ENCODE measurements at places on chromosomes 2 and 18.

DNA sequence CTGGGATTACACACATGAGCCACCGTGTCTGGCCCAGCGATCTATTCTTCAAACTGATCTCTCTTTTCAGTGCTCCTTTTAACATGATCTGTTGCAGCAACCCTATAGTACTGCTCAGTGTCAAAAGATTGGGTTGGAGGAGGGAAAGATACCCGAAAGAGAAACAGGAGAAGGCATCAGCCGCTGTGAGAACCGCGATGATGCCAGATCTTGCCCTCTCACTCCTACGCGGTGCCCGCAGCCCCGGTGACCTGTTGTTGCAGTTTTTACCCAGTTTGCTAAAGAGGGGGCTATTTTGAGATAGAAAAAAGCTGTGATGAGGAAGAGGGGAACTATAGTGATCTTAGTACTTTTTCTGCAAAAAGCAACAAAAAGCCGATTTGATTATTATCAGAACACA is 335.5 kb downstream of the KCNS3 start:
- no peak overlapping the region for H3K4me3 ChIP-seq
- no peak for DNase-seq
- no peaks in the 10 kb centered on the region for H3K4me1 ChIP-seq
- no peak overlapping the region for H3K27ac ChIP-seq
- H3K36me3 ChIP-seq, result no peaks in the 10 kb centered on the region

DNA sequence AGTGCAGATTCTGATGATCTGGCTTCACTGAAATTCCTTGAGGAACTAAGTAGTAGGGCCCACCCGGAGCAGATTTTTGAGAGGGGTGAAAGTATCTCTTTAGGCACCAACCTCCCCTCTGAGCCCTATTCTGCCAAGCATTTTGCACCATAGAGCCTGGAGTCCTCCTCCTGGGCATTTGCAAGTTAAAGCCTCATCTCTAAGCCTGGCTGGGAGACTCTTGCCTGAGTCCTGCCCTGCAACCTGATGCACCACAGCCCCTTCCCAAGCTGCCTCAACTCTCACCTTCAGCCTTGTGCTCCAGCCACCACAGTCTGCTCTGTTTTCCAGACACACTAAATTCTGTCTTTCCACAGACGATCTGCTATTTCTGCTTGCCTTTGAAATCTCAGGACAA is 79.6 kb upstream of the PKDCC start:
- H3K36me3 ChIP-seq, result no peaks in the 10 kb centered on the region
- H3K27me3 ChIP-seq, result no peaks in the 10 kb centered on the region
- no peak for DNase-seq

DNA sequence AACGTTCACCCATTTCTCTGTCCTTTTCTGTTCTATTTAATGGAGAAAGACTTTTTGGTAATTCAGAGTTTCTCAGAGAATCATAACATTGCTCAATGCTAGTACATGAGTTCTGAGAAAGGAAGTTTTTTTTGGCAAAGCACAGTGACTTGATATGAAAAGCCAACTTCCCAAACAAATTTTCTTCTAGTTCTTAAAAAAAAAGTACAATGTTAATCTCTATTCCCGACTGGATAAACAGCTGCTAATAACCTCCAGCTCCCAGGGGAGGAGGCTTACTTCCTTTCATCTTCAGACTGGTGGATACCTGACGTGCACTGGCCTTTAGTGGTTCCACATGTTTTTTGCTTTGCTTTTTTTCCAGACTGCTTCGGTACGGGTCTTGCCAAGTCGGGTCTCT is 284.6 kb upstream of the CCDC68 start:
- no peaks in the 10 kb centered on the region for H3K27me3 ChIP-seq
- no peaks in the 10 kb centered on the region for H3K36me3 ChIP-seq
- peaks cover 51% of the 10 kb centered on the region for H3K4me1 ChIP-seq
- H3K27ac ChIP-seq, result peak overlapping the region; percentile 69
- H3K4me3 ChIP-seq, result peak overlapping the region; percentile 36

- no peaks in the 10 kb centered on the region for H3K27me3 ChIP-seq
- H3K4me3 ChIP-seq, result no peak overlapping the region
- H3K36me3 ChIP-seq, result no peaks in the 10 kb centered on the region
- no peak overlapping the region for H3K27ac ChIP-seq
- no peaks in the 10 kb centered on the region for H3K4me1 ChIP-seq
Measured at GRCh38 chr2:26578113-26578458, 63.1 kb downstream of the CIB4 start.

DNA sequence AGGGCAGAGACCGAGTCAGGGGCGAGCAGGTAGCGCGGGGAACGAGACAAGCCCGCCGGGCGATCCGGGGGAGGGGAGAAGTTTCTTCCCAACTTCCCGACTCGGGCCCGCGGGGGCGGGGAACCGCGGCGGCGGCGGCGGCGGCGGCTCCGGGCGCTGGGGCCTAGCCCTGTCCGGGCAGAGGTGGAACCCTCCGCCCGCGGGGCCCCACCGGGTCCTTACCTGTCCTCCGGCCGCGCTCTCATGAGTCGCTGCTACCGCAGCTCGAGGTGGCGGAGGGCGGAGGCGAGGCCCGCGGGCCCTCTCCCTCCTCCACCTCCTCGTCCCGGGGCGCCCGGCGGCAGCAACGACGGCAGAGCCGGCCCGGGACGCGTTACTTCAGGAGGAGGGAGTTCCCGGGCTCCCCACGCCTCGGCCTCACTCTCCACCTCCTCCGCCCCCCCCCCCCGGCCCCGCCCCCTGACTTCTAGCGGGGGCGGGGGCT is at the start of gene YES1:
YES1 (minus strand) TSS at position 351 of the 484 bp plus-strand sequence. CDS start 55,415 bp downstream, outside the sequence.
- H3K36me3 ChIP-seq, result no peaks in the 10 kb centered on the region
- peak within 1 kb of the TSS; percentile 94 for H3K4me3 ChIP-seq
- peaks cover 4% of the 10 kb centered on the region for H3K4me1 ChIP-seq
- no peaks in the 10 kb centered on the region for H3K27me3 ChIP-seq

DNA sequence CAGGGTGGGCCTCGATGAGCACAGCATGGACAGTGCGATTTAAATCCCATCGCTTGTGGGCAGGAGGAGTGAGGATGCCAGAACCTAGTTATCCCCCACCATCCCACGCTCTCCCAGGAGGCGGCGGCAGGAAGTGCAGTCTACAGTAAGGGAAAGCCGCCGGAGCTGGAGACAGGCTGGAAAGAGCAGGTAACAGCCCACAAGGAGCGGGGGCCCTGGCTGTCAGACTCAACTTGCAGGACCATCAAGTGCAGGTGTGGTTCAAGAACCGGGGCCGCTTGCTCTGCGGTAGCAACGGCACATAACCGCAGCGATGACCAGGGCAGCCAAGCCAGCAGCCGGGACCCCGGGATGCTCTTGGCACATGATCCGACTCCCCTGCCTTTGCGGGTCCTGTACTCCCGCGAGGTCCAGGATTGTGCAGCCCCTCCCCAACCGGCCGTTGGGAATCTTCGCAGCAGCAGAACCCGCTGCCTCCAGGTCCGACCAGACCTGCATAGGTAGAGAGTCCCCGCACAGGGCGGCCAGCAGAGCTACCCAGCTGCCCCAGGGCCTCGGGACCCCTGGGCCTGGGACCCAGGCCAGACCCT is 82.1 kb downstream of the BIN1 start:
- H3K27me3 ChIP-seq, result no peaks in the 10 kb centered on the region
- H3K4me1 ChIP-seq, result peaks cover 7% of the 10 kb centered on the region
- H3K36me3 ChIP-seq, result no peaks in the 10 kb centered on the region
- H3K4me3 ChIP-seq, result peak overlapping the region; percentile 47
- no peak overlapping the region for H3K27ac ChIP-seq
- no peak for DNase-seq

GRCh38 chr2:231525248-231526163 is 4.7 kb downstream of the NMUR1 start:
- no peaks in the 10 kb centered on the region for H3K4me1 ChIP-seq
- peaks cover 6% of the 10 kb centered on the region for H3K27me3 ChIP-seq
- peak; percentile 9 for DNase-seq
- no peak overlapping the region for H3K27ac ChIP-seq
- H3K36me3 ChIP-seq, result no peaks in the 10 kb centered on the region

- H3K4me1 ChIP-seq, result no peaks in the 10 kb centered on the region
- H3K27ac ChIP-seq, result no peak overlapping the region
- no peak overlapping the region for H3K4me3 ChIP-seq
- H3K36me3 ChIP-seq, result no peaks in the 10 kb centered on the region
- no peak for DNase-seq
Measured at GRCh38 chr2:455913-456312, 168.0 kb upstream of the ALKAL2 start.

All from tibial artery (tissue), 4 donors.